ENCODE measurements at places on chromosomes 4 and X. TPM values are rescaled to one million over a fixed set of nuclear protein-coding genes. Genes with fewer than 3 reads are reported as not detected.

GRCh38 chrX:150642423-150642822 is 50.8 kb upstream of the MTMR1 start:
- ATAC-seq = no peak

DNA sequence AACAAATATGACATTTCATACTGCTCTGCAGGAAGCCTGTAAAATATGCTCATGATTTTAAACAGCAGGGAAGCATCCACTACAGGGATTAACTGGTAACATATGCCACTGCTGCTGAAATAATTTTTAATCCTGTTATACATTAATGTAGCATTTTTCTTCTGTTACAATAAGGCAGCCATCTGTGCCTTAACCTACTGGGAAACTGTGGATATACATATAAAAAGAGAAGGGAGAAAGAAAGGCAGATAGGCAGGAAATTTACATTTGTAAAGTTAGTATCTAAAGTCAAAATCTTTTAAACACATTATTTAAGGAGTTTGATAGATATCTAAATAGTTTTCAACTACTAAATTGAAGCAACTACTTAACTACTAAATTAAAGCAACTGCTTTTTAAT is 514.6 kb upstream of the KLHL4 start:
- ATAC-seq = no peak

DNA sequence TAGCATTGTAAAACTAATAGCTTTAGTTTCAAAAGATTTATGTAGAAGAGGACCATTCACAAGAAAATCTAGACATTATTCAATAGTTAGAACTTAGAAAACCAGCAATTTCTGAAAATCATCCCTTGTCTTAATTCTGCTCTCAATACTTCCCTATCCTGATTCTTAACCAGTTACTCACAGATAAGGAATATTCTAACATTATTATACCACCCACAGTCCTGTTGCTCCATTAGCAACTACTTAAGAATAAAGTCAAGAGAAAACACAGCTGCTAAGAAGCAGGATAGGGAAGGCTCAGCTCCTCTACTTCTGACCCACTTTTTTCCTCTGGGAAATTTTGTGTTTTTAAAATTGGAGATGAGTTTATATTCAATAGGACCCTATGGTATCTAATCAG is 47.7 kb downstream of the PHKA1 start:
- ATAC-seq = no peak

GRCh38 chr4:137608085-137608484 is 75.8 kb upstream of the PCDH18 start:
- peak; percentile 73 for ATAC-seq

DNA sequence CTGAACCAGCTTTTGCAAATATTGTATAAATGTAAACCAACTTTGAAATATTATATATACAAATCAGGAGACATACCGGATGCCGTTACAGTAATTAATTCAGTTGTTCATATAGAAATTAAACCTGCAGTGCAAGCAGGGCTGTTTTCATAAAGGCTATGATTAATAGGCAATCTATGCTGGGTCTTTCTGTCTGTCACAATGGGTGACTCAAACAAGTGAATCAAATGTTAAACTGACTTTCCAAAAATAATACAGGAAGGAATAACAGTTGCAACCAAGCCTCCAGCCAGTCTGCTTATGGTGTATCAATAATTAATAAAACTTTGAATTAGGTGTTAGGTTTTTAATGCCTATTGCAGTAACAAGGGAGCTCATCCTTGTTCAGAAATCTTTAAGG is 43.9 kb downstream of the GABRB1 start:
- ATAC-seq = no peak

DNA sequence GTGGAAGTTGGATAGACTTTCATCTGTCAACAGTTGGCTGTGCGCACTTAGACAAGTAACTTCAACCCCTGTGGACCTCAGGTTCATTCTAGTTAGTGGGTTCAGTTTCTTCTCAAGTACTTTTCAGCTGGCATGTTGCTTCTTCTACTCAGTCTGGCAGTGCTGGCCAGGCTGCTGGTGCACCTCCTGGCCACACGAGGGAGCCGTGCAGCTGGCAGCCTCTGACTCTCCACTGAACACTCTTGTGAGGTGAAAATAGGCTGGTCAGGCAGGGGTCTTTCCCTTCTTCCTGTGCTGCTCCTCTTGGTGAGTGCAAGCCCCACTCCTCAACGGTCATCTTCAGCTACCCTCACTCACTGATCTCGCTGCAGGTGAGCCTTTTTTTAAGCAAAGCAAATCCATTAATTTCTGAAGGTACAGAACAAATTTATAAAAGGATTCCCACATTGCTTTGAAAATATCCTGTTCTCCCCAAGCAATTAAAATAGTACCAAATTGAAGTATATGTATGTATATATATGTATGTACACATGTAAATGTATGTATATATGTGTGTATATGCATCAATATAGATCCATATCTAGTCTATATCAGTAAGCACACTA is 30.6 kb downstream of the LONRF3 start:
- ATAC-seq = peak; percentile 68

DNA sequence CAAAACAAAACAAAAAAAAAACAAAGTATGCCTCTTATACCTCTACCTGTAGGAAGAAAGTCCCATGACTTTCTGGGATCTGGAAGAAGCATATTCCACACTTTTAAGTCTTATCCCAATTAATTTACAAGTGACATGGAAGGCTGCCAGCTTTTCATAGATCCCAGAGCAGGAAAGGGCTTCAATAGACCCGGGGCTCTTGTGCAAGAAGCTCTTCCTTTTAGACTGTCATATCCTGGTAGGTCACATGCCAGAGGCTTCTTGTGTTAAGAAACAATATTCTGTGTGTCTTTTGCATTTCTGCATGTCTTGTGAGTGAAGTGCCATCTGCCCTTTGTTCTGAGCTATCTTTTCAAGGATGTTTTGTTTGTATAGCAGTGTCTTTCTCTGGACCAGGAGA is 84.4 kb upstream of the PHOX2B start:
- ATAC-seq = no peak

GRCh38 chr4:40325406-40326019 is 9.6 kb upstream of the CHRNA9 start:
- peak; percentile 70 for ATAC-seq

DNA sequence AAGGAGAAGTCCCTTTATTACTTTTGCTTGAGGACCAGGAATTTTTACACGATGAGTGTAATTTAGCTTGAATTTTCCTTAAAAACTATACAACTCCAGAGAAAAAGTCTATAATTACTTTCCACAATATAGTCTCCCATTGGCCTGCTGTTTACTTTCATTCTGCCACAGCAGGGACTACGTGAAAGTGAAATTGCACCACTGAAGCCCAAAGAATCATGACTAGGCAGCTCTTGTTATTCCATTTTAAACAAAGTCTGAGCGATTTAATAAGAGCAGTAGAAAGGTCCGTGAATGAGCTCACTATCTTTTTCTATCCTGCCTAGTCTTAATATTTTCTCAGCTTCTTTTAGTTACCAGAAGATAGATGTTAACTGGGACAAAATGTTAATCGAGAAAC is 68.6 kb downstream of the ADGRG4 start:
- ATAC-seq = no peak

- no peak for ATAC-seq
Observed at GRCh38 chr4:81756973-81757372, 285.3 kb upstream of the RASGEF1B start.

- ATAC-seq = no peak
Observed at GRCh38 chr4:185761352-185762235, 50.4 kb downstream of the SORBS2 start.

- ATAC-seq = peak; percentile 52
Observed at GRCh38 chr4:7802093-7802726, 137.5 kb downstream of the AFAP1 start.

- no peak for ATAC-seq
Observed at GRCh38 chrX:10709276-10709675, 88.9 kb upstream of the MID1 start.

GRCh38 chr4:162988530-162988929 is 178.2 kb downstream of the NAF1 start:
- no peak for ATAC-seq

DNA sequence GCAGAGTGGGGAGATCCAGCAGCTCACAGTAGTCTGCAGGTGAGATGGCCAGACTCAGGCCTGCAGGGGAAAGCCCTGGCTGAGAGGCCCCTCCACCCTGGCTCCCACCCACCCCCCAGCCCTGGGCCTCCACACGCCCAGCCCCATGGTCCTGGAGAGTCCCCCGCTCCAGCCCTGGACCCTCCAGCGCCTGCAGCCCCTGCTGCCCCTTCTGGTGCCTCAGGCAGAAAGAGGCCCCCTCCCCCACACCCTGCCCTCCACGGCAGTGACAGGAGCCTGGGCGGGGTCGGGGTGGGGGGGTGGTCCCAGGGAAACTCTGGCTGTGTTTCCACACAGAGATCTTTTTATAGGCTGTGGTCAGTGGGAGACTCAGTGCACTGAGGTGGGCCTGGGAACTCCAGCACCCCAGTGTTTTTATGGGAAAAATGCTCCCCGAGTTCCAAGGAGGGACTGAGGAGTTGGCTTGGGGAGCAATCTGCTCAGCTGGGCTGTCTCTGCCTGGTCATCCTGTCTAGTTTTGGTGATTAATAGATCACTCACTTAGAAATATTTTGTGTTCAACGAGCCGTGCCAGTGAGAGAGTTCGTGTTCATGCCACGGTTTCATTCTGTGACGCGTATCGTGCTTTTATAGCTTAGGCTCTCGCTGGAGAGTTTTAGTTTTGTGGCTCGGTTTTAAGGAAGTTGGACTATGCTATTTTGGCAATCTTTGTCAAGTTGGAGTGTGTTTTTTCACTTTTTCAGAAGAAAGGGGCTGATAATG is 53.1 kb upstream of the HGFAC start:
- peak; percentile 37 for ATAC-seq

DNA sequence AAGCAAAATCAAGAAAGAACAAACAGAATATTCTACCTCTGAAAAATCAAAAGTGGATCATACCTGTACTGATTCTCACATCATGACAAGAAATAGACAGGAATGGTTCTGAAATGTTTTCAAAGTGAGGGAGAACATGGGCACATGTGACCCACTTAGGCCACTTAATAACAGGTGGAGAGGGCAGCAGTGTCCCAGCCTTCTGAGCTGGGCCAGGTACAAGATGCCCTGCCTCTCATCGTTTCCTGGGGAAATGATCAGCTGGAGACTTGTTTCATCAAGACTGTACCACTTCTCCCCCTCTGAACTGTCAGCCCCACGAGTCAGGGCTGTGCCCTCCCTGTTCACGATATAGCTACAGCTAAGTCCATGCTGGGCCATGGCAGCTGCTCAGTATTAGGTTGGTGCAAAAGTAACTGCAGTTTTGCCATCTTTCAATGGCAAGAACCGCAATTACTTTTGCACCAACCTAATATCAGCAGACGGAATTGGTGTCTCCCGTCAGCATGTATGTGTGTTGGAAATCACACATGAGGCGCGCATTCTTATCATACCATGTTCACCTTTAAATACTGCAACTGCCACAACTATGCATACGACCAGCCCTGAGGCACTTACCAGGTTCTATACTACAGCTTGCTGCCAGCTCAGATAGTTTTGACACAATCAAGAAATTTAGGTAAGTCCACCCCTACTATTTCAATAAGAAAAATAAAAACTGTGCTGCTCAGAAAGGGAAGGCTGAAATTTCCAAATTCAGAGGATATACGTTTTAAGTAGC is 71.4 kb downstream of the GATB start:
- no peak for ATAC-seq

GRCh38 chr4:94957030-94957429 is 199.3 kb downstream of the BMPR1B start:
- ATAC-seq = no peak

- ATAC-seq = no peak
Observed at GRCh38 chr4:87317527-87317926, 5.2 kb downstream of the HSD17B13 start.

- ATAC-seq = no peak
Observed at GRCh38 chr4:29540439-29541102, 1179.6 kb upstream of the PCDH7 start.

GRCh38 chr4:47122592-47123291 is 91.4 kb downstream of the GABRB1 start:
- ATAC-seq = peak; percentile 36

- no peak for ATAC-seq
Observed at GRCh38 chr4:138279286-138279685, 37.1 kb upstream of the SLC7A11 start.

GRCh38 chr4:6364581-6364980 is 94.9 kb downstream of the WFS1 start:
- ATAC-seq = no peak

GRCh38 chr4:156568041-156568440 is 403.6 kb downstream of the PDGFC start:
- no peak for ATAC-seq

DNA sequence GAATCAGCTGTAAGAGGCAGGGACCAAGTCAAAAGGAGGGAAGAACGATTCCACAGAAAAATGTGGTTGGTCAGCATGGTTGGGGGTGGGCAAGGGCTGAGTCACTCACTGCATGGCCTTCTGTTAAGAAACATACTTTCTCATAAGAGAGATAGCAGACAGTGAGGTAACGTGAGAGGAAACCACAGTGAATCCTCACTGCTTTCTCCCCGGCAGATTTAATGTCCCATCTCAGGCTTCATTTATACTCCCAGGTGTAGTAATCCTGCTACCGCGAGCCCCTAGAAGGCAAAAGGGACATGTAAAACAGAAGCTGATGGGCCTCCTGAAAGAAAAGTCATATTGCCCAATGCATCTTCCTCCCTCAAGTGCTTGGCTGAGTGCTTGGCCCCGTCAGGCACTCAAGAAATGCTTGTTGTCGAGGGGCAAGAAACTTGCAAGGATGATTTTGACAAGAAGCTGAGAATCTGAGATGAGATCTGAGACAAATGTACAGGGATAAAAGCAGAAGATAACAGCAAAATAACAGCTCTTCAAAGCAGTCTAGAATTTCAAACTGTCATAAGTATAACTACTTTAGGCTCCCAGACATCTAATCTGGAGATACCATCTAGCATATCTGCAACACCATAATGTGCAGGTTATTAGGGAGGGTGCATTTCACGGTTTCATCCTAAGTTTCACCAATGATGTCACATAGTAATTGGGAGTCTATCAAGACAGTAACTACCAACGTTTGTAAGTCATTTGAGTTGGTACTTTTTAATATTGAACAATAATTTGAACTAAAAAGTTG is 40.2 kb downstream of the SH3KBP1 start:
- peak; percentile 72 for ATAC-seq

GRCh38 chrX:7351926-7352325 is 204.0 kb upstream of the PUDP start:
- no peak for ATAC-seq

DNA sequence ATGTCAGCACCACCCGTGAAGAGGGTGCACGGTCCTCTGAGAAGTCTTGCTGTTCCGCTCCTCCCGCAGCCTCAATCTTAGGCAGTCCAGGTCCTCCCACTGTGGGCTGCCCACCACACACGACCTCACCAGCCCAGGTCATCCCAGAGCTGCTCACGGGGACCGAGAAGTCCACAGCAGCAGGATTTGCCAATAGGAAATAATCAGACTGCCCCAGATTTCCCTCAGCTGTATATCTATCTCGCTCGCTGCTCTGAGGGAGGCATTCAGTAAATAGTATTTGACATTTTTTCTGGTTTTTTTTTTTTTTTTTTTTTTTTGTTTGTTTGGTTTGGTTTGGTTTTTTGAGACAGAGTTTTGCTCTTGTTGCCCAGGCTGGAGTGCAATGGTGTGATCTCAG is 83.8 kb downstream of the STOX2 start:
- no peak for ATAC-seq

Gene EDNRA
- total RNA-seq = 5.9 TPM

Gene SLC4A4
- total RNA-seq = 5.5 TPM

Gene IRF2
- total RNA-seq = 41.7 TPM

Gene AREG
- 3.2 TPM for total RNA-seq

Gene MFSD8
- total RNA-seq = 11.4 TPM

Gene CTAG1A
- total RNA-seq = not detected

Gene MTNR1A
- not detected for total RNA-seq

Gene MAGEC1
- not detected for total RNA-seq

Gene ADAMTS3
- 0.31 TPM for total RNA-seq

Gene RGN
- total RNA-seq = 22.1 TPM

Gene SHROOM3
- 29.5 TPM for total RNA-seq

Gene USP17L10
- total RNA-seq = not detected

Gene MGAT4D
- not detected for total RNA-seq

Data from gastroesophageal sphincter (tissue), 4 donors.